ENCODE measurements at places on chromosomes 16 and 17.
A peak's percentile ranks its signal among the peaks of the same experiment; 100 is the strongest.

GRCh38 chr17:72717676-72718075 is 374.8 kb downstream of the SLC39A11 start:
- DNase-seq, result peak; percentile 57

DNA sequence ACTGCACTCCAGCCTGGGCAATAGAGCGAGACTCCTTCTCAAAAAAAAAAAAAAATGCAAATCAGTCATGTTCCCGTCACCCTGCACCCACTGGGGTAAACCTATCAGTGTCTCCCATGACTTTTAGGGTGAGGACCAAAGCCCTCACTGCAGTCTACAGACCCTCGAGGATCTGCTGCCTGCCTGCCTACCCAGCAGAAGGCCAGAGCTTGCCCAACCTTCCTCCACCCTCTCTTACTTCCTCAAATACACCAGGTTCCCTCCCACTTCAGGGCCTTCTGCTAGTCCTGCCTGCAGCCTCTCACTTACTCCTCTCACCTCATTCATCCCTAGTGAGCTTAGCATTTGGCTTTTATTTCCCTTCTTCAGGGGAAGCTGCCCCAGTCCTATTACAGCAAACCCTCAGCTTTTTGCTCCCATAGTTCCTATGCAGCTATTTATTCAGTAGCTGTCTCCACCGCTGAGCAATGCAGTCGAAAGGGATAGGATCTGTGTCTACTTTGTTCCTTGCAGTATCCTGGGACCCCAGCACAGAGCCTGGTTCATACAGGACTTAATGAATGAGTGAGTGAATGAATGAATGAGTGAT is 17.8 kb upstream of the TOB1 start:
- DNase-seq, result no peak

GRCh38 chr17:61323909-61324868 is 75.5 kb upstream of the TBX2 start:
- no peak for DNase-seq

GRCh38 chr16:87076950-87077749 is 240.0 kb downstream of the C16orf95 start:
- peak; percentile 42 for DNase-seq

DNA sequence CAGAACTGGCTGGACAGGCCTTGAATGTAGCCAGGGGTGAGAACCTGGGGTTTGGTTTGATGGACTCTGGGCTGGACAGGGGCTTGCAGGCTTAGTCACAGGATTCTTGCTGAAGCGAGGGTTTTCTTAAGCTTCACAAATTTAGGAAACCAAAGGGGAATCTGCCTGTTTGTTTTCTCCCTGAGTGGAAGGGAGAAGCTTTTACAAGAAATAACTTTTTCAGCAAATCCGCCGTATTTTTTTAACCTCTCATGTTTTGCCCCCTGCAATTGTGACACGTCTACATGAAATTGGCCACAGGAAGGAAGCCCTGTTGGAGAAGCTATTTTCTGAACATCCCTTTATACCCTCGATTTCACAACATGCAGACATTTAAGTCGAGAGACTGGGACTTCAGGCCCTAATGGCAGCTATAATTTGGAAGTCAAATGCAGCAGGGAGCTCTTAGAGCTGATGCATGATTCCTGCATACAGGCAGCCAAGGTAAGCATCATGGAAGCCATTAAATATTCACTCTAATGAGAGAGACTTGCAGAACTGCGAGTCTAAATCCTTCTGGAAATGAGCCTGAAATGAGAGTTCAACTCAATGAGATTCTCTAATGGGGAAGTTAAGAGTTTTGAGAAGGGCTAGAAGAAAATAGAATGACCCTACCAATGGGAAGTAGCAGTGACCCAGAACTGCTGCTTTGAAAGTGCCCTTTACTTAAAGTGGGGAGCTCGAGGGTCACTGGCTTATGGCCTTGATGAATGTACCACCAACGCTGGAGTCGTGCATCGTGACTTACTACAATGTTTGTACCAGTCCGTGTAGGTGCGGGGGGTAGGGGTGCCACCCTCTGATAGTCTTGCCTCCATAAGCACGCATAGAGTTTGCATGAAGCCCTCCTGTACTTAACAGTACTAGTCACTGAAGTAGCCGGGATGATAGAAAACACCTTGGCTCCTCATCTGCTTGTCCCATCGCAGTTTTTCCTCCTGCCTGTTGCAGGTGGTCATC is 45.1 kb upstream of the IRF8 start:
- DNase-seq, result peak; percentile 14

- no peak for DNase-seq
Measured at GRCh38 chr16:80065541-80065940, 465.0 kb upstream of the MAF start.

DNA sequence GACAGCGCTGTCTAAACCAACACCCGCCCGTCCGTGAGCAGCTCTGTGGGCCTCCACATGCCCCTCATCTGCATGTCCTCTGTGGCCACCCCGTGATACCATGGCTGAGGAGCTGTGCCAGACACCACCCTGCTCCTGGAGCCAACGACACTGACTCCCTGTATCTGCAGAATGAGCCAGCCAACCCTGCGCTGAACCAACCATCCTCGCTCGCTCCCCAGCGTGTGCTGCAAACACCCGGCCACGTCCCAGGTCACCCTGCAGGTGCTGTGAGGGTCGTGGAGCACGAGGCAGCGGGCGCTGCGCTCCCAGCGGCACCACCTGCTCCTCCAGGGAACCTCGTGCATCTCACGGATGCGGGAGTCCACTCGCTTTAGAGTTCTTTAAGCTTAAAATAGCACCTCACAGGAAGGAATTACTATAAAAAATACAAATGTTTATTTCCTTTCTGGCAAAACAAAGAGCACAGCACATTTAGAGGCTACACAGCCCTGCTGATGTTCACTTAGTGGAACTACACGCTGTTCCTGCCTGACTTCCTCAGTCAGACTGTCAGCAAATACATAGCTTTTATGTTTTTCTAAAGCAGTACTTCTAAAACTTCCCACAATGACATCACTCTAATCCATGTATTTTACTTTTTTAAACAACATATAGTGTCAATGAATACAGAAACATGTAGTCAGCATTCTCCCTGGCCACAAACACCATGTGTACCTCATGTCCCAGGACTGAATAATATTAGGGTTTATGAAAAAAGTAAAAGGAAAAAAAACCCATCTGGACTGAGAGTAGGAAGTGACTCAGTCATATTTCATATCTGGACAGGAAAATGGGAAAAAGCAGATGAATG is 43.5 kb downstream of the MAP1LC3B start:
- DNase-seq, result no peak

GRCh38 chr17:47703191-47703591 is 9.2 kb downstream of the TBKBP1 start:
- DNase-seq, result no peak

DNA sequence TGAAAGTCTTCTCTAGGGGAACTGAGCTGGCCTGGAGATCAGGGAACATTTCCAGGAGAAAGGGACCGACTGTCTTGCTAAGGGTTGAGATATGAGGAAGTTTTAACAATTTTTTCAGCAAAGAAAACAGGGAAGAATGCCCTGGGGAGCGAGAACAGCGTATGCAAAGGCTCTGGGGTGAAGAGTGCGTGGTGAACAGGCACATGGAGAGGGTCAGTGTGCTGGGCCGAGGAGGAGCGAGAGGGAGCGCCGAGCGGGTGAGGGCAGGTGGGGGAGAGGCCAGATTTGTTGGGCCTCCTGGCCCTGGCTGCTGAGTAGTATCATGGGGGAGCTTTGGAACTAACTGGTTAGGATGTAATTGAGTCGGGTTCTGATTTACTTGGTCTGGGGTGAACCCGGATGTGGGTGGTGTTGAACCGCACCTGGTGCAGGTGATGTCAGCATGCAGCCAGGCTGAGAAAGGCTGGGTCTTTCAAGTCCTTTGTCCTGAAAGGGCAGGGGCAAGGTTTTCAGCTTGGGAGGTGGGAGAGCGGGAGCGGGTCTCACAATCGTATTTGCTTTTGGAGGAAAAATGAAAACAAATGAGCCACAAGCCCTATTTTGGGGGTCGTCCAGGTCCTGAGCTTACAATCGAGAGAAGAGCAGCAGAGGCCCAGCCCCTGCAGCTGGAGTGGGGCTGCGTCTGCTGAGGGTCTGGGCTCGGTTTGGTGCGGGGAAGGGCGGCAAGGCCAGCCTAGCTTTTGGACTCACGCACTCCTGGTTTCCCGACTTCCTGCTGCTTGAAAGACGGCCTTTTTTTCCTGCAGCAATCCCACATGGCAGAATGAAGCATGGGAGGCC is 11.1 kb upstream of the WFDC1 start:
- DNase-seq, result no peak

DNA sequence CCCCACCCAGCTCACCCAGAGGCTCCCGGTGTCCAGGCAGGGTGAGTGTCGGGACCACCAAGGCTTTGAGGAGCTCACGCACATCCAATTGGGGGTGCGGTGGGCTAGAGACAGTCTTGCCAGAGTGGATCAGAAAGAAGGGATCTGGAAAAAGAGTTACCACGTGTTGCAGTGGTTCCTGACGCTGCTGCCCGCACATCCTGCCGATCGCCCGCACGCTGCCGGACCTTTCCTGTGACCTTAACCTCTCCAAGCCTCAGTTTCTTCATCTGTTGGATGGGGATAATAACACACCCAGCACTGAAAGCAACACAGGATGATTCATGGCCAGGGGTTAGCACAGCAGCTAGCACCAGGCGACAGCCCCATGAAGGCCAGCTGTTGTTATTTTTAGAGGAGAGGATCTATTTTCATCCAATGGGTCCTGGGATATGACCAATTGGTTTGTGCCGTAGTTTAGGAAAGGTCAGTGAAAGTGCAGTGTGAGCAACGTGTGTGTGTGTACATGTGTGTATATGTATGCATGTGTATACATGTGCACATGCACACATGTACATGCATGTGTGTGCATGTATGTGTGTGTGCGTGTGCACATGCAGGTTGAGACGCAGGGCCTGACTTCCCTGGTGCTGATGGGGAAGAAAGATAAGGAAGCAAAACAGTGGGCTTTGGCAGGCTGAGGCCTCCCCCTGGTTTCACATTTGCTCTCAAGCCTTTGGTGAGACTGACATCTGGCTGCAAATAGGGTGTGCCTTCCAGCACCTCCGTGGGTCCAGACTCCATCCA is 2.5 kb downstream of the ITGAX start:
- no peak for DNase-seq

- DNase-seq, result no peak
Measured at GRCh38 chr16:4319454-4320421, 3.9 kb downstream of the GLIS2 start.

GRCh38 chr16:88334778-88335720 is 47.7 kb upstream of the ZNF469 start:
- DNase-seq, result no peak

- DNase-seq, result peak; percentile 85
Measured at GRCh38 chr17:41717408-41718286, 5.5 kb downstream of the GAST start.

GRCh38 chr17:4569591-4569990 is 9.2 kb upstream of the GGT6 start:
- no peak for DNase-seq

DNA sequence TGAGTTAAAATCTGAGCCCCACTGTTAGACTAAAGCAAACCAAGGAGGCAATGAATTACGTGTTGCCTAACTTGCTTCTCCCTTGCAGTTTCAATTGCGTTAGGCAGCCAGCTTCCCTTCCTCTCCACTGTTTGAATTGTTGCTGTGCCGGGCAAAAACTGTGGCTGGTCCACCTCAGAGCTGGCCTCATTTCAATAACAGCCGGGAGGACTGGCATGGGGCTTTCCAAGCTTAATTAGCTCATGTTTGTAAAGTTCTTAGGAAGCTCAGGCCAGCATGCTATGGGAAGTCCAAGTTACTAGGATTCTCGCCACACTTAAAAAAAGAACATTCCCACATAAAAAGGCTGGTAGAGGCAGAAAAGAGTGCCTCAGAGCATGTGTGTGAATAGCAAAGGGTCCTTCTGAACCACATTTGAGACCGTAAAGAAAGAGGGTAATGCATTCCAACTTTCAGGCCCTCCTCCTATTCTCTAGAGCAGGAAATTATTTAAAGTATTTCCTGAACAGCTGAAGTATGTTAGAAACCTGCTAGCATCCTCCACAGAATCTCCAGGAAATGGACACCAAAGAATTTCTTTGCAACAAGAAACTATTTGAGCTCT is 79.0 kb upstream of the SMURF2 start:
- DNase-seq, result peak; percentile 12

DNA sequence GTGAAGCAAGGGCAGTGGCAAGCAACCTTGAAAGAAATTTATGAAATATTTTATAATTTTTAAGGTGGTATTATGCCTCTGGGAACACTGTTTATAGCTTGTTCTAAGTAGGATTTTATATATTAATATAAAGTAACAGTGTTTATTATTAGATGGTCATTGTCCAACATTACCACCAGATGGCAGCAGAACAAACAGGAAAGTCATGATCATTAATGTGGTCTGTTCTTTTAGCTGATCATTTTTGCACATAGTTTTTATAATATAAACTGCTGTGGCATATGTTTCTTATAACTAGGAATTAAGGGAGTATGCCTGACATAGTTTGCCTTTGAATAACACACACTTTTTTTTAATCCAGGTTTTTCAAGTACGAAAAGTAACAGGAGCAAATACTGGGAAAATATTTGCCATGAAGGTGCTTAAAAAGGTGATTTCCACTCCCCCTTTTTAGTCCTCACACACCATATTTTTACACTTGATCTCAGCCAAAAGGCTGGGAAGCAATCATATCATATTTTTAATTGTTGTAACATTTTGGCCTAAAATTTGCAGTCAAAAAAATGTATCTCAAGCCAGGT is 21.4 kb downstream of the RPS6KB1 start:
- DNase-seq, result no peak

DNA sequence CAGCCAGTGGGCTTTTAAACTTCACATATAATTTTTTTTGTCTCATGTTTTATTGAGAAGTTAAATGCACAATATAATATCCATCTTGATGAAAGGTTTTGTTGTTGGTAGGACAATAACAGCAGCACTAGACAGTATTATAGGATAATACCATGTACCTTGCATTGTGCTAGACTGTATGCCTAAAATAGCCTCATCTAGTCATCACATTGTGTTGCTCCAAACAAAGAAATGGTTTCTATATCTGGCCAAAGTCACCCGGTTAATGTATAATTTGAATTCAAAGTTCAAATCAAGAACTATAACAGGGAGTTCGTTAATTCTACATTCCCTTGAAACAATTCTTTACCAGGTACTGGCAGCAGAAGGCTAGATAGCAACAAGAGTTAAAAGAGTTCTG is 104.9 kb downstream of the KCNJ2 start:
- DNase-seq, result no peak

DNA sequence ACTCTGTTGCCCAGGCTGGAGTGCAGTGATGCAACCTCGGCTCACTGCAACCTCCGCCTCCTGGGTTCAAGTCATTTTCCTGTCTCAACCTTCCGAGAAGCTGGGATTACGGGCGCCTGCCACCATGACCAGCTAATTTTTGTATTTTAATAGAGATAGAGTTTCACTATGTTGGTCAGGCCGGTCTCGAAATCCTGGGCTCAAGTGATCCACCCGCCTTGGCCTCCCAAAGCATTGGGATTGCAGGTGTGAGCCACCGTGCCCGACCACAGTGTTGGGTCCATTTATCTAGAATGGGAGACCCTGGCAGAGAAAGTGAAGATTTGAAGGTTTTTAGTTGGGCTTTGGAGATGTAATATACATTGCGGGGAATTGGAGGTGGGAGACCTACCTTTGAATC is 70.1 kb downstream of the SNX29 start:
- DNase-seq, result no peak

Data from trophoblast cell (in vitro differentiated cells and primary cell).